HFFc6 (cell line): ENCODE measurements at places on chromosomes 4 and X. TPM values are rescaled to one million over a fixed set of nuclear protein-coding genes. Genes with fewer than 3 reads are reported as not detected.

The RHOXF2 gene
- not detected in 3 replicates for total RNA-seq

GRCh38 chrX:25721564-25721963, 416.6 kb upstream of the MAGEB18 start:
- H3K36me3 ChIP-seq = no peaks in the 10 kb centered on the region
- no peaks in the 10 kb centered on the region for H3K27me3 ChIP-seq
- H3K4me1 ChIP-seq = no peaks in the 10 kb centered on the region
- no peak for DNase-seq
- H3K4me3 ChIP-seq = no peak overlapping the region

DNA sequence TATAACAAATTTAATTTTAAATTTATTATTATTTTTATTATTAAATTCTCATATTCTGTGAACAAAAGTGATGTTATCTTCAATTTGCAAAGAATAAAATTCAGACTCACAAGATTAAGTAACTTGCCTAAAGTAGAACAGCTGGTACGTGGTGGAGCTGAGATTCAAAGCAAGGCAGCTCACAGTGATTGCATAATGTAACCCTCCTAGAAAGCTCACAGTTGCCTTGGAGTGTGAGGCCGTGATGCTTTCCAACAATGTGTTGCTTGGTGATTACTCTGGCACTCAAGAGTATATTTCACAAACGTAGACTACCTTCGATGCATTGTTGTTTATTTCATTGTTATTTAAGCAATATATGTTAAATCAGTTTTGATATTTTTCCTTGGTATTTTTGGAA, 1039.2 kb upstream of the PABPC4L start:
- H3K4me3 ChIP-seq = no peak overlapping the region
- peaks cover 53% of the 10 kb centered on the region; the same call in 1 of the 2 replicates for H3K4me1 ChIP-seq
- no peaks in the 10 kb centered on the region for H3K27me3 ChIP-seq

- no peak overlapping the region for H3K27ac ChIP-seq
- H3K36me3 ChIP-seq = no peaks in the 10 kb centered on the region
- H3K4me3 ChIP-seq = no peak overlapping the region
- no peaks in the 10 kb centered on the region; the same call in 1 of the 2 replicates for H3K27me3 ChIP-seq
Observed at GRCh38 chr4:136796953-136797352, 735.3 kb downstream of the PCDH18 start.

The BANK1 gene
- 0.14 to 0.29 TPM (median 0.27 TPM) in 3 replicates for total RNA-seq

DNA sequence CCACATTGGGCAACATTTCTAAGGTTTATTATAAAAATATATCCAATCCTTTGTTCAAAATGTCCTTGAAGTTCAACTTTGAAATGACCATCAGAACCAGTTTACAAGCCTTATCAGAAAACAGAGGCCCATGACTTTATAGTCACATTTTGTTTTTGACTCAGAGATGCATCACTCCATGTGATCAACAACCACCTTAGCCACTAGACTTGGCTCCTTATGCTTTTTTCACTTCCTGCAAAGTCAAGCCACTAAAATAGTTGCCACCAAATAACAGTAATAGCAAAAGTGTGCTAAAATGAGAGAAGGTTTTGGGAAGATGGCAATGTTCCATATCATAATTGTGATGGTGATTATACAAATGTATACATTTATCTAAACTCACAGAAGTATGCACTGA, 181.7 kb downstream of the MAML3 start:
- no peaks in the 10 kb centered on the region for H3K27me3 ChIP-seq
- DNase-seq = no peak
- H3K4me3 ChIP-seq = no peak overlapping the region
- no peaks in the 10 kb centered on the region for H3K36me3 ChIP-seq

- no peak overlapping the region for H3K27ac ChIP-seq
- H3K4me1 ChIP-seq = peaks cover 20% of the 10 kb centered on the region
- no peak overlapping the region for H3K4me3 ChIP-seq
Observed at GRCh38 chrX:56733459-56734046, 4.5 kb downstream of the NBDY start.

GRCh38 chr4:19596342-19596741, 655.4 kb upstream of the SLIT2 start:
- no peaks in the 10 kb centered on the region for H3K36me3 ChIP-seq
- H3K27ac ChIP-seq = no peak overlapping the region
- H3K4me3 ChIP-seq = no peak overlapping the region
- H3K27me3 ChIP-seq = no peaks in the 10 kb centered on the region

DNA sequence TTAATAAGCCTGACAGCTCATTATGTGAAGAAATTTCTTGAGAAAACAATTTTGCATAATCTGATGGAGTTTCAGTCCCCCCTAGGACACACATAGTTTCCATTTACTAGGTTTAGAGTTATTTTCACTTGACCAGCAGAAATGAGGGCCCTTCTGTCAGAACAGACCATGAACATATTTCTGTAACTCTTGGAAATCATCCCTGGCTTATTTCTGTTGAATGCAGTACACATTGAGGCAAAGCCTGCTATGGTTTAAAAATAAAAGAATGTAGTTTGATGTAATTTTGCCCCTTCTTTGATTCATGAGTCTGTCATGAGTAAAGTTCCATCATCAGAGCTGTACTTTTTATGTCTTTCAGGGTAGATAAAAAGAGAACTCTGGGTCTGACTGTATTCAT, 104.6 kb upstream of the ETNPPL start:
- no peak overlapping the region for H3K27ac ChIP-seq
- no peaks in the 10 kb centered on the region for H3K4me1 ChIP-seq
- H3K36me3 ChIP-seq = no peaks in the 10 kb centered on the region
- no peak overlapping the region for H3K4me3 ChIP-seq
- peaks cover 5% of the 10 kb centered on the region for H3K27me3 ChIP-seq
- no peak for DNase-seq

- H3K27ac ChIP-seq = no peak overlapping the region
- H3K4me1 ChIP-seq = peaks cover 9% of the 10 kb centered on the region
- DNase-seq = no peak
Observed at GRCh38 chr4:125010796-125011503, 298.4 kb upstream of the ANKRD50 start.

DNA sequence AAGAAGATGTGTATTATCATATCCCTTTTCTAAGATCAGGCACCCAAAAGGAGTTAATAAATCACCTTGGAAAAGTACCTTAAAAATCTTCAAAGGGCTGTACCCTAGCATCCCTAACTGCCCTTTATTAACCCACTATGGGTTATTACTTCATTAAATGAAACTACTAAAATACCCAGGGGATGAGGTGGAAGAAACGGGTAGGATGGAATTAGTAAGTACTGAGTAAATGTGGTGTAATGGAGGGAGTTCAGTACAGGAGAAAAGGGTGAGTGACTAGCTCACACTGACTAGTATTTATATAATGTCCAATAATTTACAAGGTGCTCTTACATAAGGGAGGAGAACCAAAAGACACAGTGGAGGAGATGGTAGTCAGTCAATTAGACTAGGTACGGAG, 51.0 kb upstream of the RASGEF1B start:
- no peaks in the 10 kb centered on the region for H3K4me1 ChIP-seq
- no peaks in the 10 kb centered on the region for H3K27me3 ChIP-seq
- H3K4me3 ChIP-seq = no peak overlapping the region
- H3K36me3 ChIP-seq = no peaks in the 10 kb centered on the region

GRCh38 chrX:108053218-108053617, 8.4 kb downstream of the VSIG1 start:
- peaks cover 5% of the 10 kb centered on the region; the same call in 1 of the 2 replicates for H3K27me3 ChIP-seq
- H3K4me1 ChIP-seq = no peaks in the 10 kb centered on the region
- H3K4me3 ChIP-seq = no peak overlapping the region
- H3K36me3 ChIP-seq = no peaks in the 10 kb centered on the region
- no peak overlapping the region for H3K27ac ChIP-seq

DNA sequence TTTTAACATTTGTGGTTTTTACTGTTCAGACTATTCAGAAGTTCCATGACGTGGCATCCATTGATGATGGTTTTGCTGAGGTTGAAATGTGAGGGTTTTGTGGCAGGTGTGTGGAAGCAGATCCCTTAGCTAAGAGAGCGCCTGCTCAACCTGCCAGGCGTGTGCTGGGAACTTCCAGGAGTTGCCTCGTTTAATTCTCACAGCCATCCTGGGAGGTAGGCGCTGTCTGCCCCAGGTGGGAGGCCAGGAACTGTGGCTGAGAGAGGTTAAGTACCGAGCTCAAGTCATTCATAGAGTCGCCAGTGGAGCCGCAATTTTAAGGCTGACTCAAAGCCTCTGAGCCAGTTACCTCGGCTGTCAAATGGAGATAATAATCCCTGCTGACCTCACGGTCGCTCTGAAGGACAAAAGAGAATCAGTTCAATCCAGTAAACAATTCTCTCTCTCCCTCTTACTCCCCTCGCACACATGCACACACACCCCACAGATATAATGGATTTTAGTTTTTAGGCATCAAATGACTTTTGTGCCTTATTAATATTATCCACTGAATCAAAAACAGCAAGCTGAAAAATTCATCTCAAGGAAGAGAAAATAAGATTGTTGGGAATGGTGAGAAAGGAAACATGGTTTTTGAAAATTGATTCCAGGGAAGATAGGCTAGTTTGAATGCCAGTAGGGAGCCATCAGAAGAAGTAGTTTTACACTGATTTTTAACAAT, 171.3 kb downstream of the PTTG2 start:
- H3K27ac ChIP-seq = peak overlapping the region; percentile 50
- H3K36me3 ChIP-seq = peaks cover 55% of the 10 kb centered on the region
- DNase-seq = no peak
- peaks cover 61% of the 10 kb centered on the region for H3K4me1 ChIP-seq
- H3K27me3 ChIP-seq = no peaks in the 10 kb centered on the region; the same call in 1 of the 2 replicates
- peak overlapping the region; percentile 53 for H3K4me3 ChIP-seq

DNA sequence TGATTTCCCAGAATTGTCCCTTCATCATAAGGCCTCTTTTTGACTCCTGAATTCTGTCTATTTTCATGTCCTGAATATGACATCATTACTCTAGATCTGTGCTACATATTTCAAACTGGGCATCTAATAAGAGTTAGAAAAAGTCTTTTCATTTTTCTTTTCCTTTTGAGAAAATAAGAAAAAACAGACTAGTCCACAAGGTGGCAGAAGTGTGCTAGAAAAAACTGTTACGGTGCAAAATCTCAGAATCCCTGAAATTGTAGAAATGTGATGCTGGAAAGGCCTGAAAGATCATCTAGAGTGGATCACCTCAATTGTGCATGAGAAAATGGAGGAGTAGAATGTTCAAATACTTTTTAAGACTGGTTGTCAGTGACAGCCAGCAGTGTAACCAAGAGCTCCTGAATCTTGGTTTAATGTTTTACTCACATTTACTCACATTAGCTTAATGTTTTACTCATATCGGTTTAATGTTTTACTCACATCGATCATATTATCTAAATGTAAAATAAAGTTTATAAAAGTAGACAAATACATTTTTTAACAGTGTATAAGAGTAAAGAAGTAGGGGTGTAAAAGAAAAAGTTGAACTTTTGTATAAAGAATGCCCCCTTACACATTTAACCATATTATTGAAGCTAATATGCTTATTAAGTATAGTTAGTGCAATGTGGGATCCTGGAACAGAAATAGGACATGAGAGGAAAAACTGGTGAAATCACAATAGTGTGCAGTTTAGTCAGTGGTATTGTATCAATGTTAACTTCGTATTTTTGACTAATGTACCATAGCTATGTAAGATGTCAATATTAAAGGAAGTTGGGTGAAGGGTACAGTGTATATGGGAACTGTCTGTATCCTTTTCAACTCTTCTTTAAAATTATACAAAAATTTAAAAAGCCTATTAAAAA, 15.2 kb downstream of the ASB11 start:
- no peaks in the 10 kb centered on the region for H3K4me1 ChIP-seq
- no peaks in the 10 kb centered on the region for H3K36me3 ChIP-seq
- no peaks in the 10 kb centered on the region; the same call in 1 of the 2 replicates for H3K27me3 ChIP-seq
- H3K4me3 ChIP-seq = no peak overlapping the region

DNA sequence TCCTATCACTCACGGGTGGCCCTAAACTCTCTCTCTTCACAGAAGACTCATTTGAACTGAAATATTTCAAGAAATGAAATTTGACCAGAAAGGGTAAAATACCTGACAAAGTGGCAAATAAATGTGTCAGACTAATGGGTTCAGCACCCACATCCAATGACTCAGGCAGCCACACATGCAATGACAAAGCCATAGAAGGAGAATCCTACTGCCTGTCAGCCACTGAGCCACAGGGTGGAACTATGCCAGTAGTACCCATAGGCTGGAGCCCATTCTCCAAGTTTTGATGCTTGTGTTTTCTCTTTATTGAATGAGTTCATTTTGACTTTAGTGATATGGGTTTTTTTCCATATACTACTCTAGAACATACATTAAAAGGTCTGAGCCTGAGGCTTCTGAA, 179.0 kb downstream of the BEND2 start:
- no peaks in the 10 kb centered on the region for H3K27me3 ChIP-seq
- no peaks in the 10 kb centered on the region for H3K36me3 ChIP-seq
- H3K4me1 ChIP-seq = no peaks in the 10 kb centered on the region
- DNase-seq = no peak
- no peak overlapping the region for H3K27ac ChIP-seq

The SPP1 gene
- 5.8 to 10.8 TPM (median 8.1 TPM) in 3 replicates for total RNA-seq
